Islet precursor cell (in vitro differentiated cells): ENCODE measurements at places on chromosomes 5 and 9.

DNA sequence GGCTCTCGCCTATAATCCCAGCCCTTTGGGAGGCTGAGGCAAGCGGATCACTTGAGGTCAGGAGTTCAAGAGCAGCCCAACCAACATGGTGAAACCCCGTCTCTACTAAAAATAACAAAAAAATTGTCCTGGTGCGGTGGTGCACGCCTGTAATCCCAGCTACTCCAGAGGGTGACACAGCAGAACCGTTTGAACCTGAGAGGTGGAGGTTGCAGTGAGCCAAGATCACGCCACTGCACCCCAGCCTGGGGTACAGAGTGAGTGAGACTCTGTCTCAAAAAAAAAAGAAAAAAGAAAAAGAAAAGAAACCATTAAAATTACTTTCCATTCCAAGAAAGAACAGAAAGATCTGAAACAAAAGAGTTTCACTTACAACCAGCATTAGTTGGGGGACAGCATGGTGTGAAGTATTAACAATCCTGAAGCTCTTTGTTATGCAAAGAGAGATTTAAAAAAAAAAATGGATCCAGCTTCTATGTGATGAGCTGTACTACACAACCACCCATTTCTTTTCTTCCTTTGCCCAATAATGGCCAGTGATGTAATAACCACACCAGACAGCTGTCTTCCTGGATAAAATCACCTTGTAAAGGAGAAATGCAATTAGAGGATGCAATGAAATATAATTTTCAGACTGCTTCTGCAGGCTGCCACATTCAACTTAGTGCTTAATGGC lies 76.9 kb downstream of the MED27 start:
- DNase-seq, result no peak

- no peak for DNase-seq
Measured at GRCh38 chr5:136525597-136525996, 160.3 kb upstream of the TRPC7 start.

DNA sequence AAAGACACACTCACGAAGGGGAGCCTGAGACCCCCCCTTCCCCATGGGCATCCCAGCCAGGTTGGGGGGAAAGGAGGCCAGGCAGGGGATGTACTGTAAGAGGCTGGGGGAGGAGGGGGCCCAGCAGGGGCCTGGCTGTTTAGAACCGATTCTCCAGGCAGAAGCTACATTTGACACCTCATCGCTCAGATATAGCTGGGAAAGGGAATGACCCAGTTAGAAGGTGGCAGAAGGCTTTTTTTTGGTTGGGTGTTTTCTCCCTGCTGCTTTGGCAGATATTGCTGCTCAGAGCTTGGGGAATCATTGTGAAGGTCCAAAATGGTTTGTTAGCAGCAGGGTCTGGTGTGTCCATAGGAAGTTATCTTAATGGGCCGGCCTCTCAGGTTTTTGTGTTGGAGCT lies 6.0 kb downstream of the CDX1 start:
- no peak for DNase-seq

- no peak for DNase-seq
Measured at GRCh38 chr9:97993000-97993399, 9.9 kb downstream of the ANP32B start.

DNA sequence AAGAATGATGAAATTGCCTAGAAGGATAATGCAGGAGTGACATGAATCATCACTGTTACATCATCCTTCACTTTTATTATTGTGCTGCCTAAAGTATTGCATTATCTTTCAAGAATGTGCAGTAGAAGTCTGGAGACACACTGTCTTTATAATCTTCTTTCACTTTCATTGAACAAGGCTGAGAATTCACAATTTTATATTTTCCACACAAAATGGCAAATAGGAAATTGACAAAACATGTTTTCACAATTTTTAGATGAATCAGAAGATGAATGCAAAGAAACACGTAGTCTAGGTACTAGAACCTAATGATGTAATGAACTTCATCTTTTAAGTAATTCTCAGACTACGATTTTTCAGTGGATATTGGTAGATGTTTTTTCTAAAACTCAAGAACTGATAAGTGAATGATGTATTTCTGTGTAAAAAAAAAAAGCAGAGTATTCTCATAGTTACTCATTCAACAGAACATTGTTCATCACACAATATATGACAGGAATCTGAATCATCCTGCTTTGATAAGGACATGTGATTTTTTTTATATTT lies 131.5 kb upstream of the GRHPR start:
- no peak for DNase-seq

DNA sequence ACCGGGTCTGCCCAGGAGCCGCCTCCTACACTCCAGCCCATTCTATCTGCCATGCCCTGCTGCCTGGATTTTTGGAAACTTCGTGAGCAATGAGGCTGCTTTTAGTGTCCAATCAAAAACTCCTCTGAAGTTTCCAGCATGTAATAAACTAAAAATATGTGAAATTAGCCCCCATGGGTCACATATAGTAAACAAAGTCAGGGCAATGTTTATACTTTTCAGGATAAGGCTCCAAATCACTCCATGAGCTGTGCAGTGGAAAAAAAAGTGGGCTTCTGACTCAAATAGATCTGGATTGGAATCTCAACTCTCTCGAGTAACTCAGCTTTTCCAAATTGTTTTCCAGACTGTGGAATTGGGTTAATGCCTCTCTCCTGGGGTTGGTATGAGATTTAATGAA lies 68.2 kb downstream of the PIK3R1 start:
- DNase-seq, result no peak

GRCh38 chr5:33793836-33794549 lies 97.8 kb downstream of the ADAMTS12 start:
- DNase-seq, result no peak

DNA sequence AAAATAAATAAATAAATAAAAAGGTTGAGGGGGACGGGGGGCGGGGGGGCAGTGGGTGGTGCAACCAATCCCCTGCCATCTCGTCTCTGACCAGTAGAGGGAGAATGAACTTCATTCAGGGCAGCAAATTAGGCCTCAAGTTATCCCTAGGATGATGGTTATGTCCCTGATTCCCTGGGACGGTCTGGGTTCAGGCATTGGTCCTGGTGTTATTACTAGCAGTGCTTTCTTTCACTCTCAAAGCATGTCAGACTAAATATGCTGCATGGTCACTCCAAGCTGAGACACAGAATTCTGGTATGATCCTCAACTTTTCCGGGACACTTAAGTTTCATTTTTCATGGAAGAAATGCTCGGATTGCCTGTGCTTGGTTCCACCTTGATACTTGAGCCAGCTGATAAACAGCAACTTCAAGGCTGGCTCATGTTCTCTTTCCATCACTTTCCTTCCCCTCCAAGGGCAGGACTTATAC lies 59.4 kb downstream of the DAP start:
- no peak for DNase-seq

GRCh38 chr5:154092356-154093141 lies 53.8 kb downstream of the MFAP3 start:
- DNase-seq, result peak; percentile 61

DNA sequence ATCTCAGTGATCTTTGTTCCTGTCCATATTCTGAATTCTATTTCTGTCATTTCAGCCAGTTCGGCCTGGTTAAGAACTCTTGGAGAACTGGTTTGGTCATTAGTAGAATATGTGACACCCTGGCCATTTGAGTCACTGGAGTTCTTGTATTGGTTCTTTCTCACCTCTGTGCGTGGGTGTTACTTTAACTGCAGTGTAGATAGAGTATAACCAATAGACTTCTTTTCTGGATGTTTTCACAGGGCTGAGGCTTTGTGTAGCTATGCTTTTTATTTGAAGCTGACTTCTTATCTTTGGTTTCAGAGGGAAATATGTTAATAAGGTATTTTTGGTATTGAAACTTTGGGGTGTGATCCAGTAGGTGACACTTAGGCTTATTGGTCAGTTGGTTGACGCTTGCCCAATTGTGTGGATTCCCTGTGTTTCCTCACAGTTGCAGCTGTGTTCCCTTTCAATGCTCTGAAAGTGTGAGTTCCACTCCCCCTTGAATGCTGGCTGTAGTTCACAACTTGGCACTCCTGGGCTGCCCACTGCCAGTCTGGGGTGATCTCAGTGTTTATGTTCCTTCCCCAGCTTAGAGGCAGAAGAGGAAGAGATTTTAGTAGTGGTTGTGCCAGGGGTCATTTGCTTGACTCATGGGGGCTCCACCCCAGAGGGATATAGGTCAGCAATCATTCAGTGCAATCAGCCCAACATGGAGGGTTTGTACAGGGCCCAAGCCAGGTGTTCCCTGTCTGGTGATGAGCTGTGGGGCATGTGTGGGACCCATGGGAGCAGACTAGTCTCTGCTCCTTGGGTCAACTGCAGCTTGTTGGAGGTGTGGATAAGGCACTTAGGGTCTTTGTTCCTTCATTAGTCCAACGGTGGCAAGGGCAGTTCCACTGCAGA lies 34.9 kb upstream of the TEK start:
- DNase-seq, result no peak

DNA sequence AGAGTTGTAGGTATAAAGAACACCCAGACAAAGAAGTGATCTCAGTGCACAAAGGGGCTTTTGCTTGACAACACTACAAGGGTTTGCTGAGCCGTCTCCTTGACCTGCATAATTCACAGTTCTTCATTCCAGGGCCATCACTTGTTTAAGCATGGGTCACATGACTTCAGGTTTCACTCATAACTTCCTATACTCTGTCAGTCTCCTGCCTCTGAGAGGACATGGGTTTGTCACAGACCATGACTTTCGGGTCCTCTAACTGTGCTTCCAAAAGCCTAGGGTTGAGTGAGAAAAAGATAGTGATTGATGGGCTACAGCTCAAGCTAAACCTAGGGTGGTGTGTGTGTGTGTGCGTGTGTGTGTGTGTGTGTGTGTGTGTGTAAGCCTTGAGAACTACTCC lies 166.4 kb downstream of the CDH6 start:
- DNase-seq, result no peak

GRCh38 chr9:86141843-86142242 lies 42.5 kb upstream of the GOLM1 start:
- DNase-seq, result no peak

GRCh38 chr5:34012791-34013190 lies 4.9 kb upstream of the AMACR start:
- DNase-seq, result no peak

DNA sequence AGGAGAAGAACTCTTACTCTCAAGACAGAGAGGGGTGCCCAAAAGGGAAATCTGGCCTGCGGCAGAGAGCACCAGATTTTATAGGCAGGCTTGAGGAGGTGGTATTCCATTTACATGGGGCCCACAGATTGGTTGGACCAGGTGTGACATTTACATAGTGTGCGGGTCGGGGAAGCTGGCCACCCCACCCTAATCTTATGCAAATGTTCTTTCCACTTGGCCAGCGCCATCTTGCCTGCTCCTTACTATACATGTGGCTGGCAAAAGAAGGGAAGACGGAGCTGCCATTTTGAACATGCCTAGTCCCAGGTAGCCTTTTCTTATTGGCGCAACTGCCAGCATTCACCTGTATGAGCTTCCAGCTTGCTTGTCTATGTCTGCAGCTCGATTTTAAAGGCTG lies 34.8 kb downstream of the PLEKHG4B start:
- DNase-seq, result no peak

DNA sequence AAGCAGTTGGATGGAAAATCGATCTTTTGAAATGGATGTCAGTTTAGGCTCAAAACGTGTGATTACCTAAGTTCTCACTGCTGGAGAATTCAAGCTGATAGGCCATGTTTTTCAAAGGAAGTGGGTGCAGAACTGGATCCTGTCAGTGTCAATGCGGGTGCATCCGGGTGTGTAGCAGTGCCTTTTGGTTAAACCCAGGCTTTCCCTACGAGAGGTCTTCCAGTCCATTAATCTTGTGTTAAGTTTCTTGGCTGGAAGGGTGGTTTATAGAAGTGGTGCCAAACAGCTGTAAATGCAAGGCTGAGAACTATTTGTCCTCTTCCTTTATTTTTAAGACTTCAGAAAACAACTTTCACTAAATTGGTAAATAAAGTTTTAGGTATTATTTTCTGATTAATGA lies 71.9 kb downstream of the DAPK1 start:
- DNase-seq, result no peak

DNA sequence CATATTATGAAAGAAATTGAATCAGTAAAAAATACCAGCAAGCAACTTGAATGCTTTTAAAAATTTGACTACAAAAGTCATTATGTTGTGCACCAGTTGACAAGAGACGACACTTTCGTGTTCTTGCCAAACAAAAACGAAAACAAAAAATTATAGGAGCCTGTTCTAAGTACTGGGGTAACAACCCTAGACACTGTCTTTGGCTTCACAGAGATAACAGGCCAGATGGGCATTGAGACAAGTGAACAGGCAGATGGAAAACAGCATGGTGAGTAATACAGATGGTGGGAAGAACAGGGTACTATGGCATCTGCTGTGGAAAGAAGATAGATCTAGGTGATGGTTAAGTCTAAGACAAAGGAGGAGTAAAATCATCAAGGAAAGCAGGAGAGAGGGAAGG lies 99.0 kb downstream of the CDH12 start:
- DNase-seq, result no peak

DNA sequence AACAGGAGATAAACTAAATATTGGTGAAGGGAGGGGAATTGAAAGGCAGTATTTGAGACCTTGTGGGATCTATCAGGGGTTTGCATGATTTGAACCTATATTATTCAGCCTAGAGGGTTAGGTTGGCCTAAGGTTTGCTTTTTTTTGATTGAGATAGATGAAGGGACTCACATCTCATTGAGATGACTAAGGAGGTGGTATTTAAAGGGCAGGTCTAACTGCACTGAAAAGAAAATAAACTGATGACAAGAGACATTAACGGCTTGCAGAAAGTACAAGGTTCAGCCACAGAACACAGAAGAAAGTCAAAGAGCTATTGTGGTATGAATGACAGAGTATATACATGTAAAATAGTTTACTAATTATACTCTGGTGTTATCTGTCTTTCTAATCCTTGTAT lies 412.7 kb downstream of the CDH10 start:
- no peak for DNase-seq

GRCh38 chr5:158594595-158595242 lies 505.0 kb downstream of the EBF1 start:
- no peak for DNase-seq

DNA sequence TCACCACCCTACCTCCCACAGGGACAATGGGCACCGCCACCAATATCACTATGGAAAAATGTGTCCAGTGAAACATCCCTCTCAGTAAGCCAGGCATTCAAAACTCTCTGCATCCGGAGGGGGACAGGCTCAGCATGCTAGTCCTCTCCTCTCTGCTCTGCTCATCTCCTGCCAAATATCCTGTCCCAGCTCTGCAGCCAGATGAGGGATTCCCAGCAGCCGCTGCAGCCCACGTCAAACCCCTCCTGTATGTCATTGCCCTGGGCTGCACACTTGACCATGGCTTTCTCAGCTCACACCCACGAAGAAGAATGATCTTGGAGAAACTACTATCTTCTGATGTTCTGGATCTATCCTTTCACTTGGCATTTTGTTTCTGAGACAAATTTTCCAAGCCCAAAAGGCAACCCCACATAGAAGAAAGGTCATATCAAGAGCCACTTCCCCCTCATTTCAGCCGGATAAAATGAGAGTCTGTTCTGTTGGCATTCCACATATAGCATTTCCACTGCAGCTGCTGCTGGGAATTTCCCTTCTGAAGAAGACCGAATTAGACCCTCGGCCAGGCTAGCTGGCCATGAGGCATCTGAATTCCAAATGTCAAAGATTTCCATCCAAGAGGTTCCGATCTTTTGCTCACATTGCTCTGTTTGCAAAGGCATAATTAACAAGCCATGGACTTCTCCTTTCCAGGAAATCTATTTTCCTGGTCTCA lies 338.0 kb downstream of the ACTL7B start:
- no peak for DNase-seq

GRCh38 chr9:96108691-96109380 lies 193.1 kb downstream of the HSD17B3 start:
- peak; percentile 47 for DNase-seq
